Hypothalamus (tissue), 51 donors: ENCODE measurements at places on chromosomes 6 and 20.

GRCh38 chr6:55562318-55562717 lies 16.7 kb downstream of the HMGCLL1 start:
- DNase-seq, result no peak

DNA sequence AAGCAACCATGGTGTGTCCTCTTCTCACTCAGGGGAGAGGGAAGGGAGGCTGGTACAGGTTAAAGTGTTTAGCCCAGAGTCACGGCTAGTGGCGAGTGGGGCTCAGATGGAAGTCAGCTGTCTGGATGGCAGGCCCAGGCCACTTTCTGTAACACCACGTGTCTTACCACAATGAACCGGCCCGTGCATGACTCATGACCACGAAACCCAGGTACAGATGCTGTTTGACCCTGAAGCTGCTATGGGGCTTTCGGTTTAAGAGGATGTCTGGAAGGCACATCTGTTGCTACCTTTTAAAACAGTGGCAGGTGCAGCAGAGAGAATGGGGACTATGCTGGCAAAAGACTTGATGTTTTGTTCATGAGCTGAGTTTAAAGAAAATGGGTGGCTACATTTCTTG lies 36.5 kb upstream of the MPC1 start:
- DNase-seq, result no peak

GRCh38 chr6:12001004-12001705 lies 11.0 kb upstream of the HIVEP1 start:
- DNase-seq, result no peak

DNA sequence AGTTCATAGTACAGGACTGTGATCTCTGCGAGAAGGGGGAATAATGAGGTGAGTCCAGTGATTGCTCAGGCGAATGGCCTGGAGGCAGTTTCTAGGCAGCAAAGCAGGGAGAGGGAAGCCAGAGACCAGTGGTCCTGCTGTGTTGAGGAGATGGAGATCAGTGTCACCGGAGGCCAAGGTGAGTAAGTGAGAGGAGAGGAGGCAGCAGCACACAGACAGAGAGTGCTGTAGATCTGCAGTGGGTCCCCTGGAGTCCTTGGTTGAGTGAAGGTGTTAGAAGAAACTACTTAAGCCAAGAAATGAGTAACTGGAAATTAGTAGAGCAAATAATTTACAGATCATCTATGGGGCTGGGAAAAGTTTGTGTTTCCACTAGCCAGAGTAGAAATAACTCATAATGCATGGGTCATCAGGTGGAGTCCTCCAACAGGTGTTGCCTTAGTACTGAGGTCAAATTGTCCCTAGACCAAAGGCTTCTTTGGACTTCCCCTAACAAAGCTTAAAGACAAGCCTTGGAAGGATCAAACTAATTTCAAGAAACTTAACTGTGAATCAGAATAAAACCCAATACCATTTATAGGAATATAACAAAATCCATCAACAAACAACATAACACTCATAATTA lies 13.6 kb downstream of the HEBP2 start:
- DNase-seq, result no peak

- DNase-seq, result no peak
Observed at GRCh38 chr20:56796345-56796744, 167.2 kb downstream of the TFAP2C start.

- DNase-seq, result no peak
Observed at GRCh38 chr6:37095997-37096396, 74.0 kb upstream of the PIM1 start.
